Endothelial cell (in vitro differentiated cells): ENCODE measurements at places on chromosomes 2 and 18. TPM values are rescaled to one million over a fixed set of nuclear protein-coding genes. Genes with fewer than 3 reads are reported as not detected.

- no peak overlapping the region for H3K4me3 ChIP-seq
- no peaks in the 10 kb centered on the region for H3K36me3 ChIP-seq
- no peaks in the 10 kb centered on the region for H3K27me3 ChIP-seq
- H3K4me1 ChIP-seq: no peaks in the 10 kb centered on the region
- no peak overlapping the region for H3K27ac ChIP-seq
- no peak for DNase-seq
Measured at GRCh38 chr2:46737577-46737976, 178.0 kb downstream of the MCFD2 start.

- H3K27me3 ChIP-seq: no peaks in the 10 kb centered on the region
- no peak overlapping the region for H3K4me3 ChIP-seq
- H3K27ac ChIP-seq: no peak overlapping the region
- DNase-seq: no peak
- no peaks in the 10 kb centered on the region for H3K36me3 ChIP-seq
- H3K4me1 ChIP-seq: no peaks in the 10 kb centered on the region
Measured at GRCh38 chr2:53087262-53087873, 680.2 kb upstream of the CHAC2 start.

GRCh38 chr2:158529379-158530259, 72.9 kb downstream of the PKP4 start:
- no peaks in the 10 kb centered on the region for H3K27me3 ChIP-seq
- H3K4me3 ChIP-seq: no peak overlapping the region
- DNase-seq: no peak
- H3K27ac ChIP-seq: no peak overlapping the region
- peaks cover 3% of the 10 kb centered on the region for H3K4me1 ChIP-seq
- no peaks in the 10 kb centered on the region for H3K36me3 ChIP-seq

- no peak overlapping the region for H3K4me3 ChIP-seq
- H3K27ac ChIP-seq: no peak overlapping the region
- H3K36me3 ChIP-seq: peaks cover 8% of the 10 kb centered on the region
- H3K4me1 ChIP-seq: no peaks in the 10 kb centered on the region
- H3K27me3 ChIP-seq: peaks cover 1% of the 10 kb centered on the region
Measured at GRCh38 chr2:240420206-240421104, 15.0 kb upstream of the GPC1 start.

VAMP8 gene
- total RNA-seq: 225 TPM

KIAA2012 gene
- total RNA-seq: 0.08 TPM

DYNC2LI1 gene
- 10.7 TPM for total RNA-seq

PTPRN gene
- 1.1 TPM for total RNA-seq

FOXI3 gene
- total RNA-seq: 0.69 TPM
